ENCODE measurements at places on chromosomes 7 and 10.
A peak's percentile ranks its signal among the peaks of the same experiment; 100 is the strongest.

GRCh38 chr7:101170617-101171441 is 5.5 kb upstream of the VGF start:
- no peak for DNase-seq

DNA sequence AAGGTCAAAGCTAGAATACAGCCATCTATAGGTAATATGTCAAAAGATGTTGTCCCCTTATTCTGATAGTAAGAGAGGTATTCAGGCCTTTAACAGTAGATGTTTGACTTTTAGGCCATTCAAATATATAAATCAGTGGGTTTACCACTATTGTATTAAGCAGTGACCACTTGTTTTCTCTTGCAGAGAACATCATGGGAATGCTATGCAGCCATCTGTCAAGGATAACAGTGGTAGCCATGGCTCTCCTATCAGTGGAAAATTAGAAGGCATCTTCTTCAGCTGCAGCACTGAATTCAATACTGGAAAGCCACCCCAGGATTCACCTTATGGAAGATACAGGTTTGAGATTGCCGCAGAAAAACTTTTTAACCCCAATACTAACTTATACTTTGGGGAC is 68.4 kb downstream of the PHYHIPL start:
- no peak for DNase-seq

DNA sequence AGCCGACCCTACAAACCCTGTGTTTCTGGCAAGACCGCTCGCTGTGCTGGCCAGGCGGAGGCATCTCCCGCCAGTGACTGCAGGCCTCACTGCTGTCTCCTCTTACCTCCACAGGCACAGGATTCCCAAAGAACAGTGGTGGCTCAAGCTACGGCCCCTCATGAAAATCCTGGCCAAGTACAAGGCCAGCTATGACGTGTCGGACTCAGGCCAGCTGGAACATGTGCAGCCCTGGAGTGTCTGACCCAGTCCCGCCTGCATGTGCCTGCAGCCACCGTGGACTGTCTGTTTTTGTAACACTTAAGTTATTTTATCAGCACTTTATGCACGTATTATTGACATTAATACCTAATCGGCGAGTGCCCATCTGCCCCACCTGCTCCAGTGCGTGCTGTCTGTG is 36.2 kb downstream of the PITRM1 start:
- DNase-seq: no peak

GRCh38 chr7:120467676-120468075 is 194.7 kb downstream of the KCND2 start:
- no peak for DNase-seq

DNA sequence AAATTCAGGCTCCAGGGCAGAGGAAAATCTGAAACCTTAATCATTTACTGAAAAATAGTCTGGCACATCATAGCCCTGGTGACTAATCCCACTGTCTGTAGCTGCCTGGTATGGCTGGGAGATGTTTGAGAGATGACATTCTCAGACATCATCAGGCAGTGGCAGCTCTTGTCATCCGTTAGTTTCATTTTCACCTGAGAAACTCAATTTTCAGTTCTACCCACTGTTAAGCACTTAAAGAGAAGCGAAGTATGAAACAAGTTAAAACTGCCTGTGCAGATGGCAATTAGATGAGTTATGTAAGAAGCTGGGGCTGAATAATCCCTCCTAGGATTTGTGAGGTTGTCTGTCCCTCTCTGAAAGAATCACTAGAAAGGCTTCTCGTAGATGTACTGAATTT is 150.2 kb downstream of the NSUN6 start:
- DNase-seq: peak; percentile 4

DNA sequence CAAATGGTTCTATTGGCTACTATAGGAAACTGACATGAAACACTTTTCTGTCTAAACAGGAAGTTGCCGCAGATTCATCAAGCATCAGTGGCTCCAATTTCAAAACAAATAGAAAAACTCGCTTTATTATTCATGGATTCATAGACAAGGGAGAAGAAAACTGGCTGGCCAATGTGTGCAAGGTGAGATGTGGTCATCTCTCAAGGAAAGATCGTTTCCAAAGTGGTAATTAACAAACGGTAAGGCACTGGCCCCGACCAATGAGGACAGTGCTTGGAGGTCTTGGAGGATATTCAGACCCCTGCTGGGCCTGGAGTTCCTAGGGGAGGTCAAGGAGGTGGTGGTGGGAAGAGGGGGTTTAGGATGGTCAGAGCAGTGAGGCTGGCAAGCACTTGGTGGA is 2.6 kb downstream of the PNLIP start:
- no peak for DNase-seq

DNA sequence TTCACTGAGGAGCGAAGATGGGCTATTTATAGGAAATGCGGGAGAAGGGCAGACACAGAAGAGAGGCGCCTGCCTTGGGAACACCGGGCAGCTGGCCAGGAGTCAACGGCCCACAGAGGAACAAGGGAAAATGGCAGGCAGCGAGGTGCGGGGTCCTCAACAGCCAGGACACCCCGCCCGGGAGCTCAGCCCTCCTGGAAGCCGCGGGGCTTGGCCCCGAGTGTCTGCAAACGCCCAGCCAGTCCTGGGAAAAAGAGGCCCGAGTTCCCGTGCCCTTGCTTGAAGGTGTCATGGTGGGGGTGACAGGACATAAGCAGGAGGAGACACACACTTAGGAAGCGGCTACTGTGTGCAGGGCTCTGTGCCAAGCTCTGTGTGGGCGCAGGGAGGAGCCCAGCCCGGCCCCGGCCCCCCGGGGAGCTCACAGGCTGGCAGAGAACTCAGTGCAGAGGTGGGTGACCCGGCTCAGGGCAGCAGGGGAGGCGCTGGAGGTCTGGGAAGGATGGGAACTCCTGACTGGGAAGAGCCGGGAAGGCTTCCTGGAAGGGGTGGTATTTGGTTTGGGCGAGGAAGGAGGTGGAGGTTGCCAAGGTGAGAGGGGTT is 79.9 kb downstream of the ELFN1 start:
- peak; percentile 44 for DNase-seq

GRCh38 chr10:48768926-48769325 is 84.3 kb downstream of the WDFY4 start:
- no peak for DNase-seq

DNA sequence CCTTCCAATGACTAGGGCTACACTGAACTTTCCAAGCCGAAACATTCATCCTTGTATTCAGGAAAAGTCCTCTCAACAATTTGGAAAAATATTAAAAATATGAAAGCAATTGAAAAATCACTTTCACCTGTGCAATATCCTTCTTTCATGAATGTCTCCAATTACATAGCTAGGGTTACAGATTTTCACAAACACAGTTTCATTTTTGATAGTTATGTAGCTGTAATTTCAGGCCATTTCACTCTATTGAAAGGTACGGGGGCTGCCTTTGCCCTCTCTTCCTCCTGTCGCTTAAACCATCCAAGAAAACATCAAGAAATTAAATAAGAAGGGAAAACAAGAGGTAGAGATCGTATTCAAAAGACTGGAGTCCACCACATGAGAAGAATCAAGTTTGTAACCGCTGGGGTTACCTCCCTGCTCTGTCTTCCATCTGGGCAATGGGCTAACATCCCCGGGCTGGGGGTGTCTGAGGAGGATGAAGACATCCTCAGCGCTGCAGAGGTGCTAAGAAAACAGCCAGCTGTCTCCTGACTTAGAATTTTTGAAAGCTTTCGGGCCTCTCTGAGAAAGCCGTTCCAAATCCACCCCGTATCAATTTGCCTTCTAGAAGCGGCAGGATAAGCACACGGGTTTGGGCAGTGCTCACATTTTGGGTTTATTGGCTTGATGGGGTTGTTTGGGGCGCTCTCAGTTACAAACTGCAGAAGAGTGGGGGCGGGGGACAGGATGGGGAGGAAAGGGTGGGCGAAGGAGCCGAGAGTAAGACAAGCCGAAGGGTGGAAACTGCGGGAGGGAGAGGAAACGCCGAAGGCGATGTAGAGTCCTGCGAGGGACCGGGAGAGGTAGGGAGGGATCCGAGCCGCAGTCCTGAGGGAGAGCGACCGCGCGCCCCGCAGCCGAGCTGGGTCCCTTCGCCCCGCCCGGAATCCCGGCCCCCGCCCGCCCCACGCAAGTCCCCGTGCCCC is 24.3 kb upstream of the VAX1 start:
- no peak for DNase-seq

DNA sequence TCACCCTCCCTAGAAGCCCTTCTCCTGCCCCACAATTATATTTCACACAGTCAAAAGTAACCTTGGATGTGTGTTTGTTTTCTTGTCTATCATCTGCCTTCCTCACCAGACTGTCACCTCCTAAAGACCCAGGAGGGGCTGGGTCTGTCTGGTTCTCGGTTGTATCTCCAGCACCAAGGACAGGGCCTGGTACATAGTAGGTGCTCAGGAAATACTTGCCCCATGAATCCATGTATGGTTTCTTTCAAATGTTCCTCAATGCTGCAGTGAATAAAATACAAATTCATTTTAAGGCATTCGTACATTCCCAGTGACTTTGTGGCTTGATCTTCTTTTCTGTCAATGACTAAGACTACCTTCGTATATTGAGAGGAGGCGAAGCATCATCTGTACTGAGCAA is 122.9 kb upstream of the ZNF716 start:
- DNase-seq: no peak

GRCh38 chr7:139774376-139774775 is 3.4 kb downstream of the HIPK2 start:
- DNase-seq: peak; percentile 76

GRCh38 chr10:114649217-114649903 is 8.7 kb downstream of the ABLIM1 start:
- no peak for DNase-seq

GRCh38 chr7:18648849-18649758 is 153.6 kb downstream of the HDAC9 start:
- no peak for DNase-seq

- DNase-seq: no peak
These were observed 108.7 kb downstream of the NRBF2 start for GRCh38 chr10:63241841-63242281.

- DNase-seq: no peak
These were observed 345.0 kb downstream of the SEMA3D start for GRCh38 chr7:84841809-84842208.

DNA sequence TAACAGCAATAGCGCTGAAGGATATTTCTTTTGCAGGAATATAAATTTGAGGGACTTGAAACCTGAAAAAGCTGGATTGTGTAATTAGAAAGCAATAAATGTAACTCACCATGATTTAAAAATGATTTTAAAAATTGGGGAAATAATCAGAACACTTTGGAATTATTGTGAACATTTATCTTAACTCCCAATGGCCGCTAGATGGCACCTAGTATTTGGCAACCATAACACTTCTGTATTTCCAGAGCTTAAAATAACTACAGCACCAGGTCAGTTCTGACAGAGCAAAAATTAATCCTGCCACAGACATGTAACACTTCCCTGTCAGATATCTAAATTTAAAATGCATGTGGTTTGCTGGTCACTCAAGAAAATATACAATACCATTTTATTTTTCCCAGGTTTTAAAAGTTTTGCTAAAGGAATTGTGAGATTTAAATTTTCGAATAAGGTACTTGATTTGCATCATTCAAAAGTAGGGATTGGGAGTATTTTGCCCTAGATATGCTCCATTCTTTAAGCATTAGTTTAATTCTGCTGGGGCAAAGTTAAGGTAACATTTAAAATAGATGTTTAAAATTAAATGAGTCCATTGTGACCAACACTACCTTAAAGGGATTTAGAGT is 144.5 kb downstream of the PPP1R3A start:
- peak; percentile 9 for DNase-seq

DNA sequence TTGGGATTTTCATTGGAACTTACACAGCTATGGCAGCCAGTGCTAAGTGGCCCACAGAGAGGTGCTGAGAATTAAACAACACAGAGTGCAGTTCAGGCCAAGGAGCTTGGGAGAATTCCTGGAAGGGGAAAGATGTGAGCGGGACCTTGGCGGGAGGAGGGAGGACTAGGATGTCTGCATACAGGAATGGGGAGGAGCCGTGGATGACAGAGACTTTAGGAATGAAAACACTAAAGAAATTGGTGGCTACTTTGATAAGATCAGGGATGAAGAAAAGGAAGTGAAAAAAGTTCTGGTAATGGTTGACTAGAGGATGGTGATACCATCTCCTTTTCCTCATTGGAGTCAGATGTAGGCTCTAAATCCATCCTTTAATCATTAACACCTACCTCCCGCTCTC is 234.2 kb upstream of the FZD8 start:
- peak; percentile 90 for DNase-seq

GRCh38 chr10:22429146-22429545 is 83.8 kb downstream of the SPAG6 start:
- peak; percentile 48 for DNase-seq

- DNase-seq: no peak
These were observed 141.4 kb upstream of the TMEM196 start for GRCh38 chr7:19914866-19915265.

DNA sequence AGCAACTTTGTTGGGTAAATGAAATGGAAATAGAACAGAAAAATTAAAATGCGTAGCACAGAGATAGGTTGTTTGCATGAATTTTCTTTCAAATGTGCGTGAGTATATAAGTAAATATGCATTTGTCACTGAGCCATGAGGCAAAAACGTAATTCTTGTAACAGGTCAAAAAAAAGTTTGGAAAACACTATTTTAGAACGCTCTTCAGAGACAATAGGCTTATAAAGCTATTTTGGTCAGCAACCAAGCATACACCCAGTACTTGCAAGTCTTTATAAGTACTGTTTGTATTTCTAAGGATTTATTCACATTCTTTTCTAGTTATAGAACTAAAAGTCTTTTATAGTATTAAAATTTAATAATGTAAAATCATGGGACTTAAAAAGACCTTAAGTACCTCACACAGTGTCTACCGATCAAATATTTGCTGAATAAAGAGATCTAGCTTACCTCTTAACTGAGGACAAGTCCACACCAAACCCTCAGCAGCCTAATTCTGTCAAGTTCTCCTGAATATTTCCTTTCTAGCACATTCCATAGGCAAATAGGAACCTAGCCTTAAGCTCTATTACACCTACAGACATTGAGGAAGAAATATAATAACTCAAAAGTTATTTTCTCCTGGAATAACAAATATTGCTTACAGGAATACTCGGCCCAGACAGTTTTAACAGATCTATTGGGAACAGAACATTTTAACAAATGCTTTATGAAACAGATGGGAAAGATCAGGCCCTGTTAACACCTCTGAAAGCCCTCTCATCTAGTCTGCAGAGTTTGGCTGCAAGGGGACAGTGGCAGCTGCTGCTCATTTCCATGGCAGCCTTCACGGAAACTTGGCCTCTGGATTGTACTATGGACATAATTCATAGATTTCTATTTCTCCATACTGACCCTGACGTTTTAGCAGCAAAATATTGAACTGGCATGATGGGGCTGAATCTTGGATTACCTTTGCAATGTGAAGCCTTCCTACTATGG is 8.8 kb downstream of the CRPPA start:
- no peak for DNase-seq

DNA sequence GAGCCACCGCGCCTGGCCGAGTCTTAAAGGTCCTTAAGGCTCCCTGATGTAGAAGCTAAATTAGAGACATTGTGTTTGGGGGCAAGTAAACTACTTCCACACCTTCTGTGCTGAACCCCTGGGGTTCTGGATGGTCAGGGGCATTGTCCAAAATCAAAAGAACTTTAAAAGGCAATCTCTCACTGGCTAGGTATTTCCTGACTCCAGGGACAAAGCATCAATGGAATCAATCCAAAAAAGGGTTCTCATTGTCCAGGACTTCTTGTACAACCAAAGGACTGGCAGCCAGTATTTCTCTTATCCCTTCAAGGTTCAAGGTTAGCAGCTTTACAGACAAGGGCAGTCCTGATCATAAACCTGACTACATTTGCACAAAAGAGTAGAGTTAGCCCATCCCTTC is 24.0 kb downstream of the SRPK2 start:
- DNase-seq: no peak
